WERI-Rb-1 (cell line): ENCODE measurements at places on chromosomes 16 and 17.

- DNase-seq = no peak
Observed at GRCh38 chr17:62062944-62063343, 2.1 kb downstream of the MED13 start.

DNA sequence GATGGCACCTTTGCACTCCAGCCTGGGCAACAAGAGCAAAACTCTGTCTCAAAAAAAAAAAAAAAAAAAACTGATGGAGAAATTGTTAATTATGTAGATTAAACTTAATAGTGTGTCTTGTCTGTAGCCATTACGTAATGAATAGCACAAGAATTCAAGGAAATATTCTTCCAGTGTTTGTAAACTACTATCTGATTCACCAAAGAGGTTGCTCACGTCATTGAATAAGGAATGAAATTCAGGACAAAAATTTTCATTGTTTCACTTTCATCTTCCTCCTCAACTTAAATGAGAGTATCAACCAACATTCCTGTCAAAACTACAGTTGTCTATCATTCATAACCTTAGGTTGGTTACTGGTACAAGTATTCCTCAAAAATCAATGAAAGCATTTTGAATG, 30.7 kb upstream of the MYO18A start:
- no peak for DNase-seq

- DNase-seq = peak; percentile 64
Observed at GRCh38 chr16:48609652-48610029, 339 bp downstream of the N4BP1 start.

DNA sequence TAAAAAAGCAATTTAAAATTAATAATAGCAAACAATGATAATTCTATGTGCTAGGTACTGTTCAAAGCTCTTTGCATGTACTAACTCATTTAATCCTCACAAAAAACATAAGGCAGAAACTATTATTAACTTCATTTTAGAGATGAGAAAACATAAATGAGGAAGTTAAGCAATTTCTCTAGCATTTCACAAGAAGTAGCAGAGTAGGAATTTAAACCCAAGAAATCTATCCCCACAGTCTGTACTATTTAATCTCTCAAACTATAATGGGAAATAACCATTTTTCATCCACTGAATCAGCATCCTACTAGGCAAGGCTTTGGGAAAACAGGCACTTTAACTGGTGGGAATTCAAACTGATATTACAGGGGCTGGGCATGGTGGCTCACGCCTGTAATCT, 42.2 kb upstream of the INTS2 start:
- DNase-seq = no peak

DNA sequence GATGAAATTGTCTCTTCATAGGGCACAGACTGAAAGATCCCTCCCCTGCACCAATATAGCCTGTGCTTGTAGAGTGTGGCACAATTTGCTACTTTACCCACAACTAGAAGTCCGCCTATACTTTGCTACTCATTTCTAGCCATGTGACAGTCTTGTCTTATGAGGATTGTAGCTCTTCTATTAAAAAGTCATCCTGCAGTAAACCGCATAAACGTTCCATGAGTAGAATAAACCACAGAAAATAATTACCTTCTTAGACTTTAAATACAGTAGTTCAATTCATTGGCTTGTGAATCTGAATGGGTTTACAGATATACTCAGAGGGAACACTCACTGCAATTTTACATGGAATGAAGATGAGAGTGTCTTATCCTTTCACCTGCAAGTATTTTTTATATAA, 4.4 kb downstream of the KRT27 start:
- DNase-seq = no peak

DNA sequence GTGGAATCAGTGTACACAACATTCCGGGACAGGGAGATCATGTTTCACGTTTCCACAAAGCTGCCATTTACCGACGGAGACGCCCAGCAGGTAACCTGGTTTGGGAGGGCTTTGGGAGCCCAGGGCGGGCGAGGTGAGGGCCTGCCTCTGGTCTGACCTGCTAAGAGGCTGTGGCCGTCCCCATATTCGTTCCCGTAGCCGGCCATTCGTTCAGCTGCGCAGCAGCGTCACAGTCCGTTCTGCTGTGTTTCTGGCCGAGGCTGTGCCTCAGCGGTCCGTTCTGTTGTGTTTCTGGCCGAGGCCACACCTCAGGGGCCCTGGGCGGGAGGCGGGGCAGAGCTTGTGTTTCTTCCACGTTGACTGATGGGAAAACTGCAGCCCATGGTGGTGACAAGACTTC, 68.0 kb downstream of the OR1D5 start:
- no peak for DNase-seq

- no peak for DNase-seq
Observed at GRCh38 chr16:75443298-75443697, 10.0 kb upstream of the CFDP1 start.

GRCh38 chr16:84692451-84693214, 7.2 kb upstream of the USP10 start:
- DNase-seq = no peak
